Left ventricle myocardium inferior (tissue), 1 donor: ENCODE measurements at places on chromosomes 5 and 9. TPM values are rescaled to one million over a fixed set of nuclear protein-coding genes. Genes with fewer than 3 reads are reported as not detected.

Gene NR5A1
- not detected for total RNA-seq

GRCh38 chr5:154031937-154032489, 6.7 kb downstream of the FAM114A2 start:
- no peak for DNase-seq

DNA sequence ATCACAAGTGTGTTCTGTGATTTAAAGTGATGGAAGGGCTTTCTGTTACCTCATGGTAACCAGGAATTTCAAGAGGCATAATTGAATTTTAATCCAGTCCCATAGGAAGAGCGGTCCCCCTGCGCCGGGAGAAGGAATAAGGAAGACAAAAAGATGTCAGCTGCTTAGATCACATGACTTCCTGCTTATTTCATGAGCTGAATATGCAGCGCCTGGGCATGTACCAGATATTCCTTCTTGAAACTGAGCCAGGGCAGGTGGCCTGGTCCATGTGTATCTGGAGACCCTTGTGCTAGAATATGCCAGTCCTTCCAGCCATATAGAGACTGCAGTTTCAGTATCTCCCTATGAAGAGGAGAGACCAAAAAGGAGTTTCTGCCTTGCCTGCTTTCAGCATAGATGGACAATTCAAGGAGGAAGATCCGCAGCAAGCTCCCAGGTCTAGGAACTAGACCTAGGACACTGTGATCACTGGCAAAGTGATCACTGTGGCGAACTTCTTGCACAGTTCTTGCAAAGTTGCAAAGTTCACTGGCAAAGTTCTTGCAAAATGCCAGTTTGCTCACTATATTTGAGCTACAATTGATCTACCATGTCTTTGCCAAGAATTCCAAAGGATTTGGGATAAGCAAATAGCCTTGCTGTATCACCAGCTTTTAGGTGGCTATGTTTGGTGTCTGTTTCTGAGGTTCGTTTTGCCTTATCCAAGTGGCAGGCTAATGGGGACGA, 102.9 kb upstream of the PHYKPL start:
- no peak for DNase-seq

DNA sequence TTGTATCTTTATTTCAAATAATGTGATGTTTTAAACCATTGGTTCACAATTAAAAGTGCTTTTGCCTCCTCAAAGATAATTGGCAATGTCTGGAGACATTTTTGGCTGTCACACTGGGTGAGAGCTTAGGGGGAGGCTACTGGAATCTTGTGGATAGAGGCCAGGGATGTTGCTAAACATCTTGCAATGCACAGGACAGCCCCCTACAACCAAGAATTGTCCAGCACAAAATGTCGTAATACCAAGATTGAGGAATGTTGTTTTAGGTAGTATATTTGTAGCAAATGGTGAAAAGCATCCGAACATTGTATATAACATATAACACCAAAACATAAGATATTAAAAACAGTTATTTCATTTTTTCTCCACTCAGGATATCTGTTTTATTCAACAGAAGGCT, 99.8 kb downstream of the SLC44A1 start:
- no peak for DNase-seq

- no peak for DNase-seq
Observed at GRCh38 chr9:36772449-36773403, 200.0 kb downstream of the MELK start.

- no peak for DNase-seq
Observed at GRCh38 chr9:123310551-123311249, 42.3 kb upstream of the STRBP start.
